ENCODE measurements at places on chromosomes 1 and 21.

DNA sequence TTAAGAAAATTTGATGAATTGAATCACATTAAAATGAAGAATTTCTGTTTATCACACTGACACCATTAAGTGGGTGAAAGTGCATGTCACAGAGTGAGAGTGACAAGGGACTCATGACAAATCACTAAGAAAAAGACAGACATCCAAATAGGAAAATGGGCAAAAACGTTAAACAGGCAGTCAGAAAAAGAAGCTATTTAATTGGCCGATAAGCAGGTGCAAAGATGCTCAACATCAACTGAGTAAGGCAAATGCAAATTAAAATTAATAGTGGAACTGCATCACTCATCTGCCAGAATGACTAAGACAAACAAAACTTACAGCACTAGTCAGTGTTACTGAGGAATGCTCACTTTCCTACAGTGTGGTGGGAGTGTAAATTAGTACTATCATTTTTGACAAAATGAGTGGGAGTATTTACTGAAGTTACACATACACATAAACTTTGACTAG lies 39.2 kb upstream of the RUNX1 start:
- no peak for DNase-seq

GRCh38 chr1:231512147-231512698 lies 16.2 kb upstream of the TSNAX start:
- no peak for DNase-seq

DNA sequence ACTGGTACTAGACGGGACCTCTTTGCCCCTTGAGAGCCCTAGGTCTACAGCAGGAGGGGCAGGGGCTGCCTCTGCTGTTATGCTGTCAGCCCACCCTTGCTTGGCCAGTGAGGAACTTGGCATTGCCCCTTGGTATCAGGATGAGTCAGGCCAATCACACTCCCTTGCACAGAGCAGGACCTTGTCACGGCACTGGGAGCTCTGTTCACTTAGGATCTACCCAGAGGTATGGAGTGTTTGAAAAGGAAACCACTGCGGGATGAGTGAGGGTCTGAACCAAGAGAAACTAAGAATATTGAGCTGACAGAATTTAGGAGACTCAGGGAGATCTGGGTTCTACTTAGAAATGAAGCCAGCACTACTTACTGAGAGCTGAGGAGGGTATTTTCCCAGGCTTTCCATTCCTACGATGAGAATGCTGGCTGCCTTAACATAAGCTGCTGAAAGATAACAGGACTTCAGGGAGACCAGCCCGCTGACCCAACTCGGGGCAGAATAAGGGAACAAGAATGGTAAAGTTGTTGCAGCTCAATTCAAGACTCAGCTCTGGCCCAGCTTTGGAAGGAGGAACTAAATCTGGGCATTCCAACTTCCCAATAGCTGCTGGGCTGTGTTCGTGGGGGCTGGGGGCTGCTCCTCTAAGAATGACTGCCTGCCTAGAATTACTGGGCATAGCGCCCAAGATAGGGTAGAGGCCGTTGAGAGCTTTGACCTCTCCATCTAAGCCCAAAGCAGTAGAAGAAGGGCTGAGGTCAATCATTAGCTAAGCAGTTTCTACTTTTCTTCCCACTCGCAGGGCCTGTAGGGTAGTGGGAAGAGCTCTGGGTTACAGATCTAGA lies 1.5 kb downstream of the FABP3 start:
- no peak for DNase-seq

- DNase-seq, result peak; percentile 24
These were observed 61.8 kb downstream of the MACF1 start for GRCh38 chr1:39266269-39266668.

- no peak for DNase-seq
These were observed 1006.8 kb downstream of the ADGRL2 start for GRCh38 chr1:82807563-82807962.

GRCh38 chr1:24484199-24484598 lies 18.4 kb upstream of the RCAN3 start:
- DNase-seq, result no peak

DNA sequence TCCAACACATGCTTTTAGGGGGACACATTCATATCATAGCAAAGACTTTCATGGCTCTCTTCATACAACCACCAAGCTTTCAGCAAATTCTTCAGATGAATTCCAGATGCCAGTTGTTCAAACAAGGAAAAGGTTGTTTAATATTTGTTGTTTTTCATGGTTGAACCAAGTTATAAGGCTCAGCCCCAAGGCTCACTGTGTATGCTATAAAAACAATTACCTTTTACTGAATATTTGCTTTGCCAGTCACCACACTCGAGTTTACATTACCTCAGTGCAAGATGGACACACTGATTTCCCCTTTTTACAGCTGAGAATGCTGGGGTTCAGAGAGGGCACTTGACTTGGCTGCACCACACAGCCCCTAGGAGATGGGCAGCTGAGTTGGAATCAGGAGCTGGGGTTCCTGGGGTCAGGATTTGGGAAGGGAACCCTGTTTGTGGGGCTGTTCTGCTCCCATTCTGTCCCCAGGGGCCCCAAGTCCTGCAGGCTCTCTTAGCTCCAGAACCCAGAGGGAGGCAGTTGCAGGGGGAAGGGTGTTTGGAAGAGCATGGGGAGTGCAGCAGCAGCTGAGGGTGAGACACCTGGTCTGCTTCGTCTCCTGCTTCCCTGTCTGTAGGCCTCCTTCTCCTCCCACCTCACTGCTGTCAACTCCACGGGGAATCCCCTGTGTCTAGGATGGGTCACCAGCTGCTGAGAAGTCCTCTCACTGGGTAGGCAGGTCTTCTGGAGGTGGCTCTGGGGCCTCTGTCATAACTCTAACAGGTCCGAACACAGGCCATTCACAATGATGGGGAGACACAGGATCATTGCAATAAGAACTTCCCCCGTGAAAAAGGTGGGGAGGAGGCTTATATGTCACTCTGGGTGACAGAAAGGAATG lies 12.8 kb upstream of the TMPRSS2 start:
- no peak for DNase-seq

GRCh38 chr1:32501865-32502264 lies 37.0 kb downstream of the ZBTB8B start:
- DNase-seq, result no peak

DNA sequence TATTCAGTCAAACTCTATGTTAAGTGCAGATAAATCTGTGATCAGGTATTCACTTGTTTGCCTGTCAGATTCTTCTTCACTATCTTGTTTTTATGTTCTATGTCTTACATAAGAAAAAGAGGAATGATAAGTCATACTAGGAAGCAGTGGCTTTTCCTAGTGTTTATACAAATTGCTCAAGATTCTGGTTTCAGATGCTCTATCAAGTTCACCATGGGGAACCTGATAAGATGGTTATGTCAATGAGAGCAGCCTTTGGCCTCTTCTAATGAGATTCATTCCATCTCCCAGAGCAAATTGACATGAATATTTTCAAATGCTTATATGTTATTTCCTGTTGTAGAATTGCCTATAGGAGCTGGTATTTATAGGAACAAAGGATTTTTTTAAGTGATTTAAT lies 218.8 kb upstream of the TMPRSS15 start:
- DNase-seq, result no peak

- no peak for DNase-seq
These were observed 17.2 kb upstream of the SLAMF6 start for GRCh38 chr1:160539990-160540858.

- DNase-seq, result no peak
These were observed 20.6 kb downstream of the CSF1 start for GRCh38 chr1:109931189-109931731.

GRCh38 chr1:90593312-90593711 lies 123.8 kb downstream of the BARHL2 start:
- DNase-seq, result no peak

DNA sequence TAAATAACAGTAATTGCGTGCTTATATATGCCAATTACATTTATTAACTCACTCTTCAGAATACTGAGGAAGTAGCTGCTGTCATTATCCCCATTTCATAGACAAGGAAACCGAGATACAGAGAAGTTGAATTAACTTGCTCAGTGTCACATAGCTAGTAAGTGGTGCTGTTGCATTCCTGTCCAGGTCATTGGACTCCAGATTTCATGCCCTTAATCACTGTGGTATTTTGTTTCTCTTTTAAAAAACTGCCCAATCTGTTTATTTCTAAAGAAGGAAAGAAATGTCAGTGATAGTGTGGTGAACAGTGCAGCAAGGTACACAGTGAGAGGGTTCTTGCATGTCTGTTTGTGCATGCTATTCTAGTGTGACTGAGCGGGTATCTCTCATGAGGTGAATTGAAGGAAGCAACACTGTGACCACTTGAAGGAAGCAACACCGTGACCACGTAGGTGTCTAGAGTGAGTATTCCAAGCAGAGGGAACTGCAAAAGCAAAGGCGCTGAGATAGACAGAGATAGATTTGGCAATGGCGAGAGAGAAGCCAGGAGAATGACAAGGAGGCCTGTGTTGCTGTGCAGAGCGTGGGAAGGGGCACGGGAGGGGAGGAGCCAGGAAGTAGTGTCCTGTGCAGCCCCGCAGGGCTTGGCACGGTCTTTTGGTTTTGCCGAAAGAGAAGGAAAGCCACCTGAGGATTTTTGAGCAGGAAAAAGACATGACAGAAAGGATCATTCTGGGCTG lies 95.9 kb downstream of the CAMTA1 start:
- DNase-seq, result no peak

DNA sequence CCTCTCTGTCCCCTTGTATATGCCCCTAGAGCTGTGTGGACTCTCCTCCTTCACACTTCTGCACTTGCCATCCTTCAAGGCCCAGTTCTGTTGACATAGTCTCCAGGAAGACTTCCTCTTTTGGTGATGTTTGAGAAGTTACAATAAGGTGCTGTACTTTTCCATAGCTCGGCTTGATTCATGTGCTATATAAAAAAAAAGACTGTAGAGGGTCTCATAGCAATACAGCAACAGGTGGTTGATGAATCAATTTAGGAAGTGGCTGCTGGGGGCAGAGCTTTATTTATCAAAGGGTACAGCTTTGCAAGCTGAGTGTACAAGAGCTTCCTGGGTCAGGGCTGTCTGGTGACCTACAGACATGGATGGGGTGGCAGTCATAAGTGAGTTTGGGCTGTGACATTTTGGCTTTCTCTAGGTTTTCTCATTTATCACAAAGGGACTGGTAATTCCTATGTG lies 102.7 kb downstream of the RUNX1 start:
- no peak for DNase-seq

GRCh38 chr21:25307489-25307888 lies 299.8 kb downstream of the MRPL39 start:
- peak; percentile 16 for DNase-seq

DNA sequence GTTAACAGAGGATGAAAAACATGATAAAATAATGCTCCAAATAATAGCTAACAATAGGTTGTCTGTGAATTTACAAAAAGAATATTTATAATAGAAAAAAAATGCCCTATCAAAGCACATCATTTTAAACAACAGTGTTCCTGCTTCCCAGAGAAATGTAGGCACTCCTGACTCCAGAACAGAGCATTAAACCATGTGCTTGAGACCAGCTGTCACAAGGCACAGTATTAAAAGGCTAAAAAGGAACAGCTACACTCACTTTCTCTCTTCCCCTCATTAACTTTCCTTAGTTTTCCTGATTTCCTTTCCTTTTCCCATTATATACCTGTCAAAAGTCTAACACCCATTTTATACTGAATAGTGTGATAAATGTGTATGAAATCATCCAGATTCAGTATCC lies 10.9 kb downstream of the VAV3 start:
- DNase-seq, result no peak

DNA sequence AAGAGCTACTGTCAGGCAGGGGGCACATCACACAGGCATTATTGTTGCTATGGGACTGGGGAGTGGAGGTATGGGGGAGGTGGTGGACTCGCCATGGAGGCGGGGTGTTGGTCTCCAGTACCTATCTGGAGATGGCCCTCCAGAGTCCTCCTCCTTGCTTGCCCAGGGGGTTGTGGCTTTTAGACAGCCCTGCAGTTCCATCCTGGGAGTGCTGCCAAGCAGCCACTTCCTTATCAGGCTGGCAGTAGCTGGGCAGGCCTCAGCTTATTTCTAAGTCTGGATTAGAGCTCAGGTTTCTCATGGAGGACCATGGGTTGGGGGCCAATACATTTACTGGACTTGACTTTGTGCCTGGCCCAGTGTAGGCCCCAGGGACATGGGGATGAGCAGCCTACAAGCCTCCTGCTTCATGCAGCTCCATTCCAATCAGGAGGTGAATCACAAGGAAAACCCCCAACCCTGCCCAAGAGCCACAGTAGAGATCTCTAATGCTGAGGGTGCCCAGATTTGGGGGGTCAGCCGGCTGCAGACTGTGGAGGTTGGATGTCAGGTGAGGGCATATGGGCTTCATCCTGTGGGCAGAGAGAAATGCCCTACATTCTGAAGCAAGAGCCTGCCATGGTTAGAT lies 210.7 kb upstream of the EDN2 start:
- DNase-seq, result no peak

GRCh38 chr1:27429029-27429425 lies 36.6 kb downstream of the GPR3 start:
- DNase-seq, result no peak

DNA sequence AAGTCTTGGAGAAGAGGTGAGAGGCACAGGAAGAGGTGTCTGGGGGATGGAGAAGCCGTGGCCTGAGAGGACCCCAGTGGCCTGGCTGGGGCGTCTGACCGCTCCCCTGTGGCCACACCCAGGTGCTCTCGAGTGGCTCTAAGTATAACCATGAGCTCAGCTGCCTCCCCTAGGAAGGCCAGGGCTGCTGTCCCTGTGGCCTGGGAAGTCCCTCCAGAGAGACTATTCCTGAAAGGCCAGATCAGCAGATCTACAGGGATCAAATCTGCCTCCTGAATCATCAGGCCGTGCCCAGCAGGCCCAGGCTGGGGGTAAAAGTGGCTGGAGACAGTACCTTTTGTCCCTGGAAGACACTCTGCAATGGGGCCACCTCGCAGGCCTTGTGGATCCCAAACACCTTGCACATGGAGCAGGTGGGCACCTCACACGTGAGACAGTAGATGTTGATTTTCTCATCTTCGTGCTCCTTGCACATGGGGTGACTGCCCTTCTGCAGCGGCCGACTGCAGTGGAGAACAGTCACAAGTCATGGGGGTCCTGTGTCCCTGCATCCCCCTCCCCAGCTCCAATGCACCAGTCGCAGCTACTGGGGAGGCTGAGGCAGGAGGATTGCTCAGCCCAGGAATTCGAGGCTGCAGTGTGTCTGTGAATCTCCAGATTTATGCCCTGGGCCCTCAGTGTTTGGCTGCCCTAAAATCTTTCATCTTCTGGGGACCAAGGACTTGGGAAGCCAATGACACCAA lies 6.4 kb downstream of the TRIM63 start:
- no peak for DNase-seq

GRCh38 chr1:157081707-157082106 lies 17.9 kb downstream of the ETV3L start:
- no peak for DNase-seq

DNA sequence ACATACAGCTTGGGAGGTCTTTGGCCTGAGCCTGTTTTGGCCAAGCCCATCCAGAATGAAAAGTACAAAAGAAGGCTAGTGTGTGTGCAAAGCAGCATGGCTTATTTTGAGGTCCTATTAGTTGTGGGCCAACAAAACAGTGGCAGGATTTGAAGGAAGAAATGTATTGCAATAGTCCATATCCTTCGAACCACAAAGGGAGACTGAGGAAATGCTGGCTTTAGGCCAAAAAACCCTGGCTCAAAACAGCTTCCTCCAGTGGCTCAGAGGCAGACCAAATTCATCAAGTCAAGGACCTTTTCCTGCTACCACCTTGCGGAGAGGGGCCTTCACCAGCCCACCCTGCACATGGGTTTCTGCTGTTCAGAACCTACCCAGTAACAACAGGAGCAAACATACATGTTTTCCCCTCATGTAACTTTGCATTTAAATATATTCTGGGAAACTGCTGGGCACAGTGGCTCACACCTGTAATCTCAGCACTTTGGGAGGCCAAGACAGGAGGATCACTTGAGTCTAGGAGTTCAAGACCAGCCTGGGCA lies 43.3 kb downstream of the VPS26C start:
- no peak for DNase-seq

- no peak for DNase-seq
These were observed 18.8 kb downstream of the SLC26A9 start for GRCh38 chr1:205924460-205924790.

Data from SK-N-MC (cell line).